ENCODE measurements at places on chromosomes 2 and 18. TPM values are rescaled to one million over a fixed set of nuclear protein-coding genes. Genes with fewer than 3 reads are reported as not detected.

DNA sequence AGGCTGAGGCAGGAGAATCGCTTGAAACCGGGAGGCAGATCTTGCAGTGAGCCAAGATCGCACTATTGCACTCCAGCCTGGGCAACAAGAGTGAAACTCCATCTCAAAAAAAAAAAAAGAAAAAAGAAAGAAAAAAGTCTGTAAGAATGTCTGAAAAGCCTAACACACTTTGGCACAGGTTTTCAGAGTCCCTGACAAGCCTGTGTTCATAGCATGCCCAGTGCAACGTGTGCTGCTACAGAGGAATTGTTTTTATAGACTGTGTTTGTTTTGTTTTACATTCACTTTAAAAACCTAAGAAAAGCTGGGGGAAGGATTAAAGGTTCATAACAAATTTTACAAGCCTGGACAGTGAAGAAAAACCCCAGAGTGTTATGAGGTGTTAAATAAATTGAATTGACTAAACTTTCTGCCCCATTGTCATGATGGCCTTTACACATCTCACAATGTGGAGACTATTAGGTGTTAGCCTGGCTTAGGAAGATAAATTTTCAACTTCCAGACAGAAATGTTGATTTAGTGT is 55.2 kb downstream of the RBM43 start:
- no peak for DNase-seq

- DNase-seq = peak; percentile 72
These were observed 109.6 kb upstream of the CDC42EP3 start for GRCh38 chr2:37781028-37781427.

Gene SPATA3
- not detected for total RNA-seq

GRCh38 chr2:151795646-151796240 is 32.5 kb downstream of the ARL5A start:
- DNase-seq = peak; percentile 53

- DNase-seq = peak; percentile 41
These were observed 104.0 kb downstream of the PRPF40A start for GRCh38 chr2:152613235-152613634.

- DNase-seq = peak; percentile 89
These were observed 819 bp upstream of the KLF11 start for GRCh38 chr2:10042301-10043161.

DNA sequence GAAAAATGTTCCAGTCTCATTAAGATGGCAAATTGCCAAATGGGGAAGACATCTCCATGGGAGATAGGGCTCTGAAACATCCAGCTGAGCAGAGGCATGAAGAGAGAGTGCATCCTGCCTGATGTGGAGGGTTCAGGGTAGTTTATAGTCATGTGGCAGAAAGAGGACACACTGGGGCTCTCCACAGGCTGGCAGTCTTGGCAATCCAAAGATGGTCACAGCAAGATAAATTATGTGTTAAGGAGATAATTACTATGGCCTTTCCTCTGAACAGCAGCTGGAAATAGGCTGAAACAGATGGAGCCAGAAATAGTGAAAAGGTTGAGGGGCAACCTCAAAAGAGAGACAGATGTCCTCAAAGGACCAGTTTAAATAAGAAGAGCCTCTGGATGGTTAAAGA is 97.2 kb downstream of the DCC start:
- no peak for DNase-seq

Gene NT5DC4
- not detected for total RNA-seq

GRCh38 chr2:102301867-102302362 is 9.4 kb upstream of the IL1RL1 start:
- peak; percentile 45 for DNase-seq

- DNase-seq = peak; percentile 13
These were observed 738.2 kb downstream of the LRP1B start for GRCh38 chr2:141392517-141393213.
